Activated T-cell treated with anti-CD3 and anti-CD28 coated beads for 48 hours (primary cell): ENCODE measurements at places on chromosomes 2 and 18.
A peak's percentile ranks its signal among the peaks of the same experiment; 100 is the strongest.

DNA sequence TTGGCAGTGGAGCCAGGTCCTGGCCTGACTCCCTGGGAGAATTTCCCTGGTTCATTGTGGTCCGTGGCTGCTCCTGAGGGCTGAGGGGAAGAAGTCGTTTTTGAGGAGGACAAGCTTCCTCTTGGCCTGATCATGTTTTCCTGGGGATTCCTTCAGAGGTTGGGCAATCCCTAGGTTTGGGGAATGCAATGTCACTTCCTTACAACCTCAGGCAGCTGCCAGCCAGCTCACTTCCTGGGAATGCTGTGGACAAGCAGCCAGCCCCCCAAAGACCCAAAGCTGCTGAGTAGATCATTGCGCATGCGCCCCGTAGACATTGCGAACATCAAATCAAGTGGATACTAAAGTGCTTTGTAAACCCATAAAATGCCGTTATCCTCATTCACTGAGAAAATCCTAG, 7.7 kb upstream of the DNMT3A start:
- no peak for DNase-seq

DNA sequence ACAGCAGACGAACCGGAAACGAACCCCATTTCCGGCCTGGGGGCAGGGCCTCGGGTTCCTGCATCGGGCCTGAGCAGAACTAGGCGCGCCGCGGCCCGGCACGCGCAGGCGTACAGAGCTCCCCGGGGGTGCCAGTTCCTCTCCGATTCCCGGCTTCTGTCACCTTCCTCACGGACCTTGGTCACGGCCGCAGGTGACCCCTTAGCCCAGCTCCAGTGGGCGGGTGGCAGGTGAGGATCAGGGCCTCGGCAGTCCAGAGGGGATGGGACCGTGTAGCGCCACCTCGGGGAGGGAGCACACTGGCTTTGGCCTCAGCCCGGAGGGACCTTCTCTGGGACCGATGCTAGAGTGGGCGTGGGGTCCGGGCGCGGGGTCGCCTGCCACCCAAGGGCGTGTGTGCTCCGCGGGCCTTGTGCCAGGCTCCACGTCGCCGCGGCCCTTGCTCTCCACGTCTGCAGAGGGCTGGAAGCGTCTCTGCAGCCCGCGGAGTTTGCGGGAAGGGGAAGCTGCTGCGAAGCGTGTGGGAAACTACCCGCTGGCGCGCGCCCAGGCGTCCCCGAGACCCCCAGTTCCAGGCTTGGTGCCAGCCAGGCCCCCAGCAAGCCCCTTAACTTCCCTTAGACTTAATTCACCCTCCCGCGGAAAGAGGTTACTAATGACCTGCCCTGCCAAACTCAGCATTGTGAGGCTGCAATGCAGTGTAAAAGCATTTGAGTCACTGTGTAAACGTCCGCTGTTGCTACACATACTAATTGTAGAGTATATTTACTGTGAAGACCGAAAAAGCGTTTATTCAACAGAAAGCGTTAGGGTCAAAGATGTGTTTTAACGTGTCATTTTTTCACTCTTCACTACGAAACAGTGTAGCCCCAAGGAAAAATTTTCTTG, at the start of gene TRAPPC12:
Gene TRAPPC12 (plus strand): TSS at position 48 of the 888 bp plus-strand sequence. CDS start 7,930 bp downstream, outside the sequence.
- peak; percentile 90 for DNase-seq

DNA sequence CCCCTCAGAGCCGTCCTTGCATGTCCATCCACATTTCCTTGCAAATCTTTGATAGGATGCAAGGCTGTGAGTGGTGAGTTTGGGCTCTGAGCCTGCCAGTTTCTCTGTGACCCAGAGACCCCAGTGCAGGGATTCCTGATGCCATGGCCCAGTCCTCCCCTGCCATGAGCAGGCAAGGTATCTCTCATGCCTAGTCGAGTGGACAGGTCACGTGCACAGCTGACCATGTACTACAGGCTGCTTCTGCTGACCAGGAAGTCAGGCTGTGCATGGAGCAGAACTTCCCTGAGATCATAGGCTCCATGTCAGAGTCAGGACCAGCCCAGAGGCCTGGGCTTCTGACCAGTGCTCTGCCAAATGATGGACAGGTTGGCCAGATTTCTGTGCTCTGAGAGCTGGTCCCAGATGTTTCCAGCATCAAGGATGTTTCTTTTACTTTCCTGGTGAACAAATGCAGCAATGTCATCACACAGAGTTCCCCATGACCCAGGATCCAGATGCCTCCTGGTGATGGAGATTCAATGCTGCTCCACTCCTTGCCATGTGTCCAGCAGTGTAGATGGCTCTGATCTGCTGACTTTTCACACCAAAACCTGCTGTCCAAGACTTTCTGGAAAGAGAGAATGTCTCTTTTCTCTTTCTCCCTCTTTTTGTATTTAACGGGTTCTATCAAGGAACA, 321.6 kb upstream of the HS6ST1 start:
- no peak for DNase-seq

GRCh38 chr2:178404368-178404767, 46.6 kb downstream of the PRKRA start:
- peak; percentile 3 for DNase-seq

DNA sequence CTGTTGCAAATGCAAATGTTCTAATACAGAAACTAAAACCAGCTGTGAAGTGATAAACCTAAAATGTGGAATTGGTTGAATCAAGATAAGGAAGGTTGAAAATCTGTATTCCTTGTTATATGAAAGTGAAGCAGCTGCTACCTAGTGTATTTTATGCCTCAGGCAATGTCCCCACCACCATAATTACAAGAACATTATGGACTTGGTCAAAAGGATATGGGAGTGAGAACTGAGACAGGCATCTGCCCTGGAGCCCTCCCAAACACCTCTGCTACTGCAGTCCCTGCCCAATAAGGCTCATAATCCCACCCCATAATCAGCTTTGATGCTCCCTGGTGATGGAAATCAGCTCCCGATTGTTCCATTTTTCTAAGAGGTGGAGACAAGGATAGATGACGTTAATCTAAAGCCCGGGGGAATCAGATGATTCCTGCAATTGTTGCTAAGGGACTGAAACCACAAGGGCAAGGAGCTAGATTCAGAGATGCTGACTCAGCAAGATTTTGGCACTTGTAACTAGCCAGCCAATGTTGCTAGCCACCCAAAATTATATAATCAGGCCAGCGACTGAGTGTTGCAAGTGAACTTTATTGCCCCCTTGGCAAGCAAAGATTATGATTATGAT, 69.5 kb downstream of the EVA1A start:
- DNase-seq: no peak

GRCh38 chr2:188975497-188976102, 1.4 kb downstream of the COL3A1 start:
- DNase-seq: no peak

DNA sequence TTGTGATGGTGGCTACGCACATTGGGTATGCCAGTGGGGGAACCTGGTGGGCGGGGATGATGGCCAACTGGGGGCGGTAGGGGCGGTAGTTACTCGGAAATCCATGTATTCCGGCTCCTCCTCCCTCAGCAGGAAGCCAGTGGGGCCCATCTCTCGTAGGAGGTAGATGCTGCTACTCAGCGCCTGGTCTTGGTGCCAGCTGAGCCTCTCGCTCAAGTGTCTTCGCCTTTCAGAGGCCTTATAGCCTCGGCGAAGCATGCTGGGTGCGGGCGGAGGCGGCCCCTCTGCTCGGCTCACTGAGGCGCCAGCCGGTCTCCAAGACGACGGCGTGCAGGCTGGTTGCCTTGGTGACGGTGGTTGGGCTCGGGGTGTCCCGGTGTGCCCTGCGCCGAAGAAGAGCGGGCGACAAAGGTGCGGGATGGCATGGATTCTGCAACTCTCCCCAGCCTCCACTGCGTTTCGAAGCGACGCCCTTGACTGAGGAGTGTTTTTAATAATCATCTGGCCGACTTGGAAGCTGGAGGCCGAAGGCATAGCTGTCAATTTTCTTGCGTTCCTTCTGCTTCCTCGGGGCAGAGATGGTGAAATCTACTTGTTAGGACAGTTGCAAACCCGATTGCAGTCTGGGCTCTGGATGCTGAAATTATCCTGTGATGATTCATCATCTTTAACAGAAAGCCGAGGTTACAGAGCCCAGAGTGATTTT, at the start of gene ZSWIM2:
Gene ZSWIM2 (minus strand): TSS at position 298 of the 706 bp plus-strand sequence. CDS start 40 bp downstream, at position 258.
- peak; percentile 23 for DNase-seq
